ENCODE measurements at places on chromosomes 4 and X.

DNA sequence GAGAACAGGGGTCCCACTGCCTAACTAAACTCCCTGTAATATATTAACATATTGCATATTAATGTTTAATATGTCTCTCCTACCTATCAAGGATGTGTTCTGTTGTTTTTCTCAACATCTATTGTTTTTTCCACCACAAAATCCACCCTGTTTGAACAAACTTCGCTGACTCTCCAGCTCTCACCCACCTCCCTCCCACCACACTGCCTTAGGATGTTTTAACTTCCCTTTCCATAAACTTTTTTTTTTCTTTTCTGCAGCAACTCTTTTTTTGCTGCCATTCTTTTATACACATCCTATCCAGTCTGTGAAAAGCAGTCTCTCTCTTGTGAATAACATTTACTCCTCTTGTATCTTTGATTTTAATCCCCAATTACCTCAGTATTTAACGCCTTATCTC lies 226.1 kb downstream of the PCDH7 start:
- DNase-seq: no peak

DNA sequence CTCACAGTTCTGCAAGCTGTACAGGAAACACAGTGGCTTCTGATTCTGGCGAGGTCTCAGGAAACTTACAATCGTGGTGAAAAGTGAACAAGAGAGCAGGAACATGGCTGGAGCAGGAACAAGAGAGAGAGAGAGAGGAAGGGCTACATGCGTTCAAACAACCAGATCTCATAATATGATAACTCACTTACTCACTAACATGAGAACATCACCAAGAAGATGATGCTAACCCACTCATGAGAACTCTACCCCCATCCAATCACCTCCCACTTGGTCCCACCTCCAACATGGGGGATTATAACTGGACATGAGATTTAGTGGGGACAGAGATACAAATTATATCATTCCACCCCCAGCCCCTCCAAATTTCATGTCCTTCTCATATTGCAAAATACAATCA lies 9.8 kb upstream of the TLR1 start:
- no peak for DNase-seq

- no peak for DNase-seq
These were observed 361.2 kb downstream of the PCDH7 start for GRCh38 chr4:31081366-31081765.

- no peak for DNase-seq
These were observed 113.7 kb upstream of the TBL1X start for GRCh38 chrX:9351126-9351525.

DNA sequence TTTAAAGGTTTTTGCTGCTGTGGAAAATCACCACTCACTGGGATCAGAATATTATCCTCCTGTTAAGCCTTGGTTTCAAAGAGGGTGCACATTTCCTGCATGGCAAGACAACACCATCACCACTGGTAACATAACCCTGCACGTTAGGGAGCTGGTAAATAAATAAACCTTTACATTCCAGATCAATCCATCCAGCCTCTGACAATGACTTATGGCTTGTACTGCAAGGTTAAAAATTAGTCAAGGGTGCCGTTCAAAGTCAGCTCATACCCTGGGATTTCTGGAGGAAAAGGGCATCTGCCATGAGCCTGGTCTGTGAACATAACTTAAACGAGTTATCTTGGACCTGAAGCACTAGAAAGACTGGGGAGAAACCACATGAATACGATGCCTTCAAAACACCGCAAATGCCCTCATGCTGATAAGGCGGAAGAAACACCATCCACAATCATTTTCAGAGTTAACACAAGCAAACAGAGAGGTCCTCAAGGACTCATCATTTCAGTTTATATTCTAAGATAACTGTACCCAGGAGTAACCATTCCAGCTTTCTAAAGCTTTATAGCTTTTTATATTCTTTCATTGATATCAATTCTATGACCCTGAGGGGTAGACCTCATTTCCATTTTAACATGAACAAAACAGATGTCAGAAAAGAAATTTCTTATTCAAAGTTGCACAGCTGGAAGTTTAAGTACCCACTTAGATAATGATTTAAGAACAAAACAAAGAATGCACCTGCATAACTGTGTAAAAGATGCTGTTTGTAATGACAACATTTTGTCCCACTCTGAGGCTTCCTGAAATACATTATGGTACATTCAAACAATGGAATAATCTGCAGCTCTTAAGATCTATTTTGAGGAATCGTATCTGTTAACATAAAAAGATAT lies 103.1 kb downstream of the NPNT start:
- DNase-seq: no peak

DNA sequence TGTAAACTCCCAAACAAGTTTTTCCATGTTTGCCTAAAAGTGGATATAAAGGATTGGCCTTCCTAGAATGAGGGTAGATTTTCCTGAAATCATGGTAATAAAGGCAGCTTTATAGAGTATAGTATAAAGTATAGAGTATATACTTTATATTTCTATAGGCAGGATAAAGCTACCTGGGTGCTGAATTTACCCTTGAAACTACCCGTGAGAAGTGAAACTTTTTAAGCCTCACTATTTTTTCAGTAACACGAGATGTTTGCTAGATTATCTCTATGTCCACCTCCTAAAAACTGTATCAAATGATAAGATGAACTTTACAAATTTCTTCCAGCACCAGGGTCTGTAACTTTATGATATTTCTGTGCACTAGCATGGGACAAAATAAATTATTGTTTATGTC lies 340.0 kb upstream of the GALNTL6 start:
- no peak for DNase-seq

- no peak for DNase-seq
These were observed 53.7 kb downstream of the MID1 start for GRCh38 chrX:10566716-10567097.

Measured in hematopoietic multipotent progenitor cell treated with erythropoietin and hydrocortisone succinate and interleukin-3 and kit ligand, for 17 days (in vitro differentiated cells).